ENCODE measurements at places on chromosomes 16 and 17. TPM values are rescaled to one million over a fixed set of nuclear protein-coding genes. Genes with fewer than 3 reads are reported as not detected.
A peak's percentile ranks its signal among the peaks of the same experiment; 100 is the strongest.

RNF112 gene
- not detected for total RNA-seq

CCT6B gene
- not detected for total RNA-seq

ZNF423 gene
- total RNA-seq = not detected

SLC5A11 gene
- total RNA-seq = not detected

PRR35 gene
- total RNA-seq = not detected

NHLRC4 gene
- not detected for total RNA-seq

DNA sequence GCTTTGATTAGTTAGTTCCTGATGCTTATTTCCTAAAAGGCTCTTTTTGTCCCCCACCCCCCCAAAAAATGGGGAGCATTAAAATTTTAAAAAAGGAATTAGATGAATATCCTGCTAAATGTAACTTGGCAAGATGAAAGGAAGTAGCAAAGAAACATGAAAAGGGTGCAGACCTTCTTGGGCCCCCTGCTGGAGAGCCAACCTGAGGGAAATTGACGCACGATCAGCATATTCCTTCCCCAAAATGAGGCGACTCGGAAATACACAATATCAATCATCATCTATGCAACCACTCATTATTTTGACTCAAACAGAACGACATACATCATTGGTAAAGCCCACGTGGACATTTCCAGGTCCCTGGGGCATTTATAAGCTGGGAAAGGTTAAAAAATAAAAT, 59.7 kb downstream of the GRIN2A start:
- peak; percentile 24 for DNase-seq

DNA sequence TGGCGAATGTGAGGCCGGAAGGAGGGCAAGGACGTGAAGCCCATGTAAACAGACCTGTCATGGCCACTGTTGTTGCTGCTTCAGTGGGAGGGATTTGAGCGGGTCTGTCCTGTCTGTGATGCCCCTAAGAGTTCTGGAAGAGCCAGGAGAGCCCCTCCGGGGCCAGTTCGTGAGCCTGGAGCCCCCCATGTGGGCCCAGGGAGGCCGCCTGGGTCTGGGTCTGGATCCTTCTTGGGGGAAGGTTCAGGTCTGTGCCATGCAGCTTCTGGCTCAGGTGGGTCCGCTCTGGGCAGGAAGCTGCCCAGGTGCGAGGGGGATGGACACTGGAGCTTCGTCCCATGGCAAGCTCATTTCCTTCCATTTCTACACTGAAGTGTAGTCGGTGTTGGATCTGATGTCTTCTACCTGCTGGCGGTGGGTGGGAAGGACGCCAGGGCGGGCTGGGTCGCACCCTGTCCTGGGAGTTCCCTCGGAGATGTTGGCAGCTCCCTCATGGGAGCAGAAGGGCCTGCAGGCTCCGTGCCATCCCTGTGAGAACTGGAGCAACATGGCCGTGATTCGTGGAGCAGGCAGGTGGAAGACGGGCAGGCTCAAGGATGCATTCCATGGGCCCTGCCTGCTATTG, 11.2 kb upstream of the WFIKKN1 start:
- no peak for DNase-seq

DNA sequence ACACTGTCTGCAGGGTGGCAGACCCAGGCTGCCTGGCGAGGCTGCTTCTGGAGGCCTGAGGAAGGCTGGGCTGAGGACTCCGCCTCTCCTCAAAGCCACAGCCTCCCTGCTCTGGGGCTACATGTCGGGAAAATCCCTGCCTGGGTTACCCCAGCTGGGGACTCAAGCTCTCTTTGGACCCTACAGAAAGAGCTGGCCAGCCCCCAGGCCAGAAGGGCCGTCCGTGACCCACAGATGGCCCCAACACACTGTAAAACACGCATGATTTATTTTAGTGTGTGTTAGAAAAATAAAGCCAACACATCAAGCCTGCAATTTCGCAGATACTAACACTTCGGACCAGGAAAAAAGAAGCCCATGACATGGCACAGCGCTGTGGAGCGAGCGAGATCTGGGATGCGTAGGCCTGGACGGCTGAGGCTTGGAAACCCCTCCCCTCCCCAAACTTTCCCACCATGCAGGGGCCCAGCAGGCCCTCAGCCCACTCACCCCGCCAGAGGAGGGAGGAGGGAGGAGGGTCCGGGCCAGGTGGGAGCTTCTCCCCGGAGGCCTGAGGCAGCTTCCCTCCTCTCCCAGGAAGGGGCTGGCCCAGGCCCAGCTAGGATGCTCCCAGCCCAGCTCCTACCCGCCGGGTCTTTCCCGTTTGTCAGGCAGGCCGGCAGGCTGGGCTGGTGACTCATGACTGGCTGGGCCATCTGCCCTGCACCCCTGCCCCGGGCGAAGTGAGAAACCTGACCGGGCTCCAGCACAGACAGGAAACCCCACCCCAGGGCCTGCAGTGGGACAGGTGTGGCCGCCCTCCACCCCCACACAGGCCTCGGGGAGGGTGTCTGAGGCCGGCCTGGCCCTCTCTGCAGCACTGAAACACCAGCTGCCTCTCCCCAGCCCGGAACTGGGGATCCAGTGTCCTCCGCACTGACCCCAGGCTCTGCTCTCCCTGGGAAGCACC, 34.1 kb upstream of the SLC38A10 start:
- peak; percentile 99 for DNase-seq

DNA sequence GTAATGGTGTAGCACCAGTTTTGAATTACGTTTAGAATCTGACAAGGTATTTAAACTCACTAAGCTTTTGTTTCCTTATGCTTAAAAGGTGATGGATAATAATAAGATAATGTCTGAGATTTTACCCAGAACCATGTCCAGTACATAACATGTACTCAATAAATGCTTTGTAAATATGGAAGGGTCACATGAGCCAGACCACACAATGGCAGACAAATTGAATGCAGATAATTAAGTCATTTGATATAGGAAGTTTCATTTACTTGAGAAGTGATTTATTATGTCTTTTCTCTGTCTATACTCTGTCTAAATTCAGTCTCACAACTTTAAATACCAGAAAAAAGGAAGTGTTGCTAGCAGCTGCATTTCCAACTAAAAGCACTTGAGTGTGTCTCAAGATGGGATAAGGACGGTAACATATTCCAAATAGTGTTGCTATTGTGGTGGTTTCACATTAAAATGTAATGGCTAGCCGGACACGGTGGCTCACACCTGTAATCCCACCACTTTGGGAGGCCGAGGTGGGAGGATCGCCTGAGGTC, 52.5 kb upstream of the DHX40 start:
- no peak for DNase-seq

DNA sequence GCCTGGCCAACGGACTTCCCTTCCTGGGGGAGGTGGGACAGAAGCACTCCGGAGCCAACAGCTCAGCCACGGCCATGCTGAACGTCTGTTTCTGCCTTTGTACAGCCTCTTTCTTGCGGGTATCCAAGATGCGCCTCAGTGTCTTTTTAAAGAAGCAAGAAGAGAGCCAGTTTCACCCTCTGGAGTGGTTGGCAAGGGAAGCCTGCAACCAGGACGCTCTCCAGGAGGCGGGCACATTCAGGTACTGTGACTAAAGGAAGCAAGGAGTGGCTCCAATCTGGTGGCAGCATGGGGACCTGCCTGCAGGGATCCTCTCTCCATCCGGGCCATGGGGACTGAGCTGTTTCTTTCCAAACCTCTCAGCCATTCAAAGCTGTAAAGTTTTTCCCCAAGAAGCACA, 60.6 kb upstream of the ENDOV start:
- no peak for DNase-seq

DNA sequence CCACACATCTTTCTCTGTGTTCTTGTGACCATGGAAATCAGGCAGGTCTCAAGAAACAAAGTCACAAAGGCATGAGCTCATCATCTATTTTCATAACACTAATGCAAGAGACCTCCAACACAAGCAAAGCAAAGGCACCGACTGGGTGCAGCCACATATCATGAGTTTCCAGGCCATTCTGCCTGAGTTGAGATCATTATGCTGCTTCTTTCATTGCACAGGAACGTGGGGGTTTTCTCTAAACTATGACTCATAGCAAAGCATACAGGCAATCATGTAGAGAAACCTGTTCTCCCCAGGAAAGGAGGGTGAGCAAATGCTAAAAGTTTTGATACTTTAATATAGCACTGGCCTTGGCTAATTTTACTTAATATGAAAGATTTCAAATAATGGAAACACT, 60.7 kb downstream of the GRIN2A start:
- DNase-seq = peak; percentile 60

DNA sequence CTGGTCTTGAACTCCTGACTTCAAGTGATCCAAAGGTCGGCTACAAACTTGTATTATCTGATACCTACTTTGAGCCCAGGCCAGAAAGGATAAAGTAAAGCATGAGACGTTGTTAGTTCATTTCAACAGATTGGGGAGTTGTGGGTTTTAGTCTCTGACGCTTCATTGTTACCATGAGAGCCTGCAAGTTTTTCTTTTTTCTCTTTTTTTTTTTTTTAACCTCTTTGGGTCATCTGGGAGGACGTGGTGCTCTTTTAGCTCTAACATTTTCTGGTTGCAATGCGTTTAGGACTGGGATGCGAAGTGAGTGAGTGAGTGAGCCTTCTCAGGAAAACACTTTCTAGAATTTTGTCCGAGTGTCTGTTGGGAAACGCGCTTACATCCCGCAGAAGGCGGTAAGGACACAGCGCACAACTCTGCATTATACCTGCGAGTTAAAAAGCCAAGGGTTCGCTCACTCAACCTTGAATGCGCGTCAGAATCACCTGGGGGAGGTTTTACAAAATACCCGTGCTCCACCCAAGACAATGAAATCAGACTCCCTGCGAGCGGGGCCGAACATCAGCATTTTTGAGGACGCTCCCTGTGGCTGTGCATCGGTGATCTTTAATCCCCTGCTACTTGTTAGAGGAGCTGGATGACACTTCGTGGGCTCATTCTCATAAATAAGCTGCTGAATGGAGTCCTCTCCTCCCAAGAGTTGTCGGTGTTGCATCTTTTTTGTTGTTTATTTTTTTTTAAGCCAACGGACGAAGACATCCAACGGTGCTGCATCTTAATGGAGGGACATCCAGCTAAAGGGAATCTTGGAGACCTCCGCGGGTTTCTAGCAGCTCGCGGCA, 629 bp upstream of the RNF135 start:
- peak; percentile 12 for DNase-seq

- no peak for DNase-seq
These were observed 27.3 kb downstream of the SRCIN1 start for GRCh38 chr17:38578229-38579082.

GRCh38 chr17:36934692-36935630, 2.3 kb upstream of the LHX1 start:
- no peak for DNase-seq

GRCh38 chr17:50175035-50175807, 9.4 kb downstream of the SGCA start:
- peak; percentile 54 for DNase-seq

DNA sequence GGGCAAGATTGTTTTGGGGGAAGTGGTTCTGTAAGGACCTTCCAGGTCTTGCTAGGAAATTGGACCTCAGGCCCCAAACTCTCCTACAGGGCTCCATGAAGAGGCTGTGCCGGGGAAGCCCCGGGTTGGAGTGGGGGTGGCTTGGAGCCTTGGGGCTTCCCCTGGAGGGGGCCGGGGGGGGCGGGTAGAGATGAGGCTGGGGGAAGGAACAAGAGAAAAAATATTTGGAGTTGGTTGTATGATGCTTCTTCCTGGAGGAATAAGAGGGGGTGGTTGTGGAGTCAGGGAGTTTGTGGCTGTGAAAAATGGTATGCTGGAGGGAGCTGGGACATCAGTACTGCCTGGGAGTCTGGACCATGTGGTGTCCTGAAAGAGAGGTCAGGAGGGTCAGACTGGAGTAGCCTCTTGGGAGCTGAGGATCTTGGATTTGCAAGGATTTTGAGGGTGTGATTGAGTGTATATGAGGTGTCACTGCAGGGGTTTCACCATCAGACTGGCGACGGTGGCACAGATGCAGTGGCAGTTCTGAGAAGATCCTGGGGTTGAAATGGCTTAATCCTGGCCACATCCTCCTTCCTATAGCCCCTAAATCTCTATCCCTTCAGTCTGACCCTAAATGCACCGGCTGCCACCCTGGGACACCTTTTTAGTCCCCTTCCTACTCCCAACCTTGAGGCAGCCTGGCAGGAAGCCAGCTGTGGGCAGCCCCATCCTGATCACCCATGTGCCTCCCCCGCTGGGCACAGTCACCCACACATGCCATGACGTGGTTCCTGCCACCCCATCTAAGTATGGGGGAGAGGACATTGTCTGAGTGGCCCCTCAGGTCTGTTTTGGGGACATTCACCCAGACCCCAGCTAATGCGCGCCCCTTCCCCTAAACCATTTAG, 10.9 kb downstream of the RARA start:
- DNase-seq = no peak

- no peak for DNase-seq
These were observed 10.1 kb upstream of the RASD1 start for GRCh38 chr17:17506181-17506741.

GRCh38 chr17:40358323-40359038, 6.1 kb downstream of the GJD3 start:
- peak; percentile 79 for DNase-seq

All from MG63 (cell line).